BE2C (cell line): ENCODE measurements at places on chromosomes 3 and 15.
A peak's percentile ranks its signal among the peaks of the same experiment; 100 is the strongest.

- no peak for DNase-seq
These were observed 397.7 kb downstream of the GAP43 start for GRCh38 chr3:116020989-116021388.

GRCh38 chr3:173584093-173584837 is 186.7 kb downstream of the NLGN1 start:
- DNase-seq = peak; percentile 16

GRCh38 chr3:4752201-4753072 is 226.8 kb upstream of the BHLHE40 start:
- DNase-seq = no peak

DNA sequence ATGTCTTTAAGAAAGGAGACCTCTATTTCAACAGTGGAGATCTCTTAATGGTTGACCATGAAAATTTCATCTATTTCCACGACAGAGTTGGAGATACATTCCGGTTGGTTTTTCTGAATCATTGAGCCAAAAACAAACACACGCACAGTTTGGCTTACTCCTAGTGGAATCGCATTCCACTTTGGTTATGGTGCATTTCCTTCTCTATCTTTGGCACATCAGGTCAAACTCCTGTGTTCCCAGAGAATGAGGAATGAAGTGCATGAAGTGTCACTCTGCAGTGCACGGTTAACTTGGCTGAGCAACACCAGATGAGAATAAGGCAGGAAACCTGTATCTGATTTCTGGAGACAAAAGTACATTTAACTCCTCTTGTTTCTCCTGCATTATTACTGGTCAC is 38.5 kb downstream of the HDC start:
- no peak for DNase-seq

DNA sequence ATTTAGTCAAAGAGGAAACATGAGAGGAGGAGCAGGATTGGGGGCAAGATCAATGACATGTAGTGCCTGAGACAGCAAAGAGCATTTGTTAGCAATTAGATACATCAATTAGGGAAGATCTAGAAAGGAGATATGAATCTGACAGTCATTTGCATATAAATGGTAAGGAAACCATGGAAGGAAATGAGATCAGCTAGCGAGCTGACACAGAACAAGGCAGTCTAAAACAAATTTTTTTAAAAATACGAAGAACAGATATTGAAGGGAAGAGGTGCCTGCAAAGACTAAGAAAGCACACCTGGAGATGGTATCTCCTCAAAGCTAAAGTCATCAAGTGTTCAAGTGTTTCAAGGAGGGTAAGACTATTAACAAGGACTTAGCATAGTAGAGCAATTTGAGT is 4.6 kb downstream of the EPM2AIP1 start:
- DNase-seq = no peak

DNA sequence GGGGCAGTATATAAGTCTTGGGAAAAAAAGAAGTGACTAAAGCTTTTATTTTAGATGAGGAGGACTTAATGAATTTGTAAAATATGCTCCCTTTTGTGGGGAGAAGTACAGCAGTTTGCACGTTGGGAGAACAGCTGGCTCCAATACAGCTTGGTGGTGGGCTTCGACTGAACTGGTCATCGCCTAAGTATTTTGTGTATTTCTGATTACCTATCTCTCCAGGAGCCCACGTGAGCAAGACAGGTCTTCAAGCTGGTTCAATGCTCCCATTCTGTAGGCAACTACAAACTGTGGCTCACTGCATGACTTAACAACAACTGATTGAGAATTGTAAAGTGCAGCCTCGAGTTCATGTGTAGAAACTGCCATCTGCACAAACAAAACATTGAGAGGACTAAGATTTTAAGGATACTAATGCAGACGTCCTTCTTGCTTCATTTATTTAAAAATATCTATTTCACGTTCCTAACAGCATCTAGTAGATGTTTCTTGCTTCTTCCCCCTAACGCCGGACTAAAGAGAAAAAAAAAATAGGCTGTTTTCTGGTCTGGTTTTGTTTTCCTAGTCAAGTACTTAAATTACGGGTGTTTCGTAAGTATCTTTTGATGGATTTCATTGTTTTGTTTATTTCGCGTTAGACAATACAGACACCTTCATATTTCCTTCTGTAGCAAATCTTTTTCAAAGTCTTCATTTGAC is 1.4 kb upstream of the GREM1 start:
- DNase-seq = no peak

- DNase-seq = no peak
These were observed 48.6 kb upstream of the TEX264 start for GRCh38 chr3:51622413-51622812.

- peak; percentile 94 for DNase-seq
These were observed at the start of gene CFAP92 for GRCh38 chr3:128993461-128994172. Gene CFAP92, minus strand, starts transcription at chr3:128994076. Its CDS starts 772 bp downstream, at chr3:128993304.

DNA sequence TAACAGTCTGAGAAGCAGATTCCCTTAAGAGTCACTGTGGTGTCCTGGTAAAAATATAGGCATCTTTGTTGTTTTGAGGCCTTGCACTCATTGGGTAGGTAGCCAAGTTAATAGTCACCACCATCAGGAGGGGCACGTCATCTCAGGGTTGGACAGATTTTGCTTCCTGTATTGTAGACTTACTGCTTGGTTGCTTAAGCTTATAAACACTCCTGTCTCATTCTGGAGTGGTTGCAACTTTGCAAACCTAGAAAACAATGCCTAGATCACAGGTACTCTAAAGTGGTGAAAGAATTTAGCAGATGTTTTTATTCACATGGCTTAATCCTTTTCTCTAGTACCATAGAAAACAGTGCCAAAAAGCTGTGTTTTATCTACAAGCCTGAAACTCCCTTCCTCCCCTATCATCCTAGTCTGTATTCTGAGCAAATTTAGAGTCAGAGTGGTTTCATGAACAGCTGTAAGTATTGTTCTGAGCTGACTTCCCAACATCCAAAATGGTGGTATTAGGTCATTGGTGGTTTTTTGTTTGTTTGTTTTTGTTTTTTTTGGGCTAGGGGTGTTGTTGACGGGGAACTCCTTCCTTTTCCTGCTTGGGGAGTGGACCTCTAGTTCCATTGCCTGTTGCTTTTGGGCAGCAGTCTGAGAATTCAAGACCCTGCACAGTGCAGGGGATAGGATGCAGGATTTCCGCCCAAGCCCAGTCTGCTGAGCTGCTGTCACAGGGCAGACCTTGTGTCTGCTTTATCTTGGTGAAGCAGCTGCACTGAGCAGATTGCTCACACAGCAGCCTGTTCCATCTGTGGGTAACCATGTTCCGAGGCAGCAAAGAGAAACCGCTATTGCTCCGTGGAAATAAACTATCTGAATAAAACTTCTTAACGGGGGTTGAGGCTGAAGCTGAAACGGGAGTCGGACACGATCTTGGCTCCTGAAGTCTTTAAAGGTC is 202.0 kb downstream of the AKAP13 start:
- peak; percentile 73 for DNase-seq

- DNase-seq = no peak
These were observed 12.9 kb downstream of the LRRC2 start for GRCh38 chr3:46553154-46553553.

GRCh38 chr15:43702174-43702573 is 8.5 kb downstream of the CKMT1A start:
- no peak for DNase-seq

- no peak for DNase-seq
These were observed 67.7 kb upstream of the NR2F2 start for GRCh38 chr15:96262549-96263489.

DNA sequence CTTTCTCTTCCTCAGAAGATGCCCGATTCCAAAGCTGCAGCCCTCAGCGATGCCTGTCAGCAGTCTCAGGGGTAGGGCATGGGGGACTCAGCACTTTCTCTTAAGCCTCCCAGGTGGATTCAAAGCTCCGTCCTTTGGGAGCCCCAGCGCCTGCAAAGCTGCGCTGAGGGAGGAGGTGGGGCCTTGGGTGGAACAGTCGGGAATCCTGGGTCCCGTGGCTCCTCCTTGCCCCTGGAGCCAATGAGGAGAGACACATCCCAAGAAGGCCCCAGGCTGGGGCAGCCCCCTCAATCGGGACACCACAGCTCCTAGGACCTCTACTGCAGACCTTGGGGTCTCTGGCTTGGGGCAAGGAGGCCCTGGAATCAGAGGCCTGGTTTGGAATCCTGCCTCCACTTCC is 227.5 kb upstream of the IGF1R start:
- no peak for DNase-seq

GRCh38 chr15:85757939-85758654 is 36.6 kb downstream of the KLHL25 start:
- DNase-seq = no peak

DNA sequence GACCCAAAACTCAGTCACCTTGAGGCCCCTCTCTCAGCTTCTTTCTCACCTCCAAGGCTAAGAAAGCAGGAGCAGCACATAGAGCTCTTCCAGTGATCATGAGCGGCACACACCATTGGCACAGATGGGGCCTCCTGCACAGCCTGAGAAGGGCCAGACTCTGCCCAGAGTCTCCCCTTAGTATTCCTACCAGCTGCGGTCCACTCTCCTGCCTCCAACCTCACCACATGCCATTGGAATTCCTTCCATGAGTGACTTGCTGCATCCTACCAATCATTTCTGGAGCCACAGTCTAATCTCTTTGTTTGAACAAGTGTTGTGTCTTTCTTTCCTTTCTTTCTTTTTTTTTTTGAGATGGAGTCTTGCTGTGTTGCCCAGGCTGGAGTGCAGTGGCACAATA is 39.3 kb downstream of the CDCP1 start:
- no peak for DNase-seq

DNA sequence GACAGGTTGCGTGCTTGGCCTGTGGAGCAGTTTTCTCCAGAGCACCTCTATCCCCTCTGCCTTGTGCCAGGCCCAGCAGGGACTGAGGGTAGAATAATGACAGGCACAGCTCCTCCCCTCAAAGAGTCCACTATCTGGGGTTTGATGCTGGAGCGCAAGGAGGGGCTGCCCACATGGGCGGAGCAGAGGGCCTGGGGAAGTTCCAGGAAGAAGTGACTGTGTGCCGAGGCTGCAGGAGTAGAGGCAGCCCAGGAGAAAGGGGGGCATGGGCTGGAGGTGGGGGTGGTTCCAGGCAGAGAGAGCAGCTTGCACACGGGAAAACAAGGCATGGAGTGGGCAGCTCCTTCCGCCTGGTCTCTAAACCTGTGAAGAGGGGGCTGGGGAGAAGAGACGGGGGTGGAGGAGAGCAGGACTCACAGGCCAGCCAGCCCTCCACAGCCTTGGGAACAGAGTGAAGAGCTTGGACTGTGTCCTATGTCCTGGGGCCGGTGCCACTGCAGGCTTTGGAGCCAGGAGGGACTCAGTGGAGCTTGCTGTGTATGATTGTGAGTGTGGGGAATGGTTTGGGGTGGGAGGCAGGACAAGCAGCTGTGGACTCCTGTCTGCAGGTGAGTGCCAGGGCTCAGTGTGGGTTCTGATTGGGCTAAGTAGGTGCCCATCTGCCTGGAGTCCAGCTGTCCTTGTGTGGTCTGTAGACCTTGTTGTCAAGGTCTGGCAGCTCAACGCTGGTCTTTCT is 48.1 kb downstream of the APBA2 start:
- no peak for DNase-seq

- DNase-seq = no peak
These were observed 583.3 kb upstream of the PPP2R3A start for GRCh38 chr3:135382188-135382587.

- no peak for DNase-seq
These were observed 622 bp downstream of the NAALADL2 start for GRCh38 chr3:174859756-174860155.

DNA sequence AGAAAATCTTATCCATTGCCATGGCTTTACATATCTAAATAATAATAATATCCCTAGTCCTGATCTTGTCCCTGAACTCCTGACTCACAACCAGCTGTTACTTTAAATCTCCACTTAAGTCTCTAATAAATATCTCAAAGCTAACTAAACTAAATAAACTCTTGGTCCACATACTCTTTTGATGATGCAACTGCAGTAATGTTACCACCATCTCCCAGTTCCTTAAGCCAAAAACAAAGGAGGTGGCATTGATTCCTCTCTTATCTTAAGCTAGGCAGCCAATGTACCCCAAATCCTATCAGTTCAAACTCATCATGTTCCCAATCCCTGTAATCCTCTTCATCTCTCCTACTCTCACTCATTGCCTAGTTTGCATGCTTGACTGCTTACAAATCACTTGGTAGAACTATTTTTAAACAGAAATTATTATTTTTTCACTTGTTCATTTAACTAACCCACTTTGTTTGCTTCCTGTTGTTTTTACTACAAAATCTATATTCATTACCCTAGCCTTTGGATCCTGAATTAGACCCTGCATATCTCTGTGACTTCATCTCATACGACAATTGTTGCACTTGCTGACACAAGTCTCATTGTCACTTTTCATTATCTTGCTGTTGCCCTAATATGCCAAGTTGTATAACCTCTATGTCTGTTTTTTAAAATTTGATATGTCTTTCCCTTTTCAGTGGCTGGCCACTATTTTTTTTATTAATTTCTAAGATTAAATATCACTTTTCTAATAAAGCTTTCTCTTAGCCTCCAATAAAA is 462.2 kb downstream of the ZPLD1 start:
- no peak for DNase-seq

DNA sequence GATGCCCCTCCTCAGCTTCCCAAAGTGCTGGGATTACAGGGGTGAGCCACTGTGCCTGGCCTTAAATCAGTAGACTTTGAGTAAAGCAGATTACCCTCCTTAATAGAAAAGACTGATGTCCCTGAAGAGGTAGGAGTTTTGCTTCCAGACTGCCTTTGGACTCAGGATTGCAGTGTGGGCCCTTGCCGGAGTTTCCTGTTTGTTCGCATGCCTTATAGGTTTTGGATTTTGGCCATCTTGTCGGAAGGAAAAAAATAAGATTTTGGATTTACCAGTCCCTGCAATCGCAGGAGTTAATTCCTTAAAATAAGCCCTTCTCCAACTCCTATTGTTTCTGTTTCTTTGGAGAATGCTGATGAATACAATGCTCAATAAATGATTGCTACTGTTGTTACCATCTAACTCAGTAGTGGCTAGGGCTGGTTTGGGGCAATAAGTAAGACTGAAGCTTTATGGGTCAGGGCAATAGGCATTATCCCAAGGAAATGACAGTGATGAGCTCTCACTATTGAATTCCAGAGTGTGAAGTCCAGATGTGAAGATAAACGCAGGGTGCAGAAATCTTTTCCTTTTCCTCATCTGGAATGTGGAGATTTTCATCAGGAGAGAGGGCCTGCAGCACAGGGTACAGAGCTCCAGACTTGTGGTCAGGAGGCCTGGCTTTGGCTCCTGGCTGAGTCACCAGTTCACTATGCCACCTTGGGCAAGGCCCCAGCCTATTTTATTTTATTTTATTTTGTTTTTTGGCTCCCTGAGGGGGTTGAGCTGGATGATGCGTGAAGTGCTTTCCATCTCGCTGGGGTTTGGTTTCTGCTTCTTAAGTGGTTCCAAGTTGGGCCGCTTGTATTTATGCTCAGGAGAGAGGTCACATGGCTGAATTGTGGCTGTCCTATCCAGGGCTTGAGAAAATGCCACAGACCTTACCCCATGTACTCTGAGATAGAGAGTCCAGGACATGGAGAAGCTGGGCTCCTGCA is 25.3 kb downstream of the FOXL2 start:
- no peak for DNase-seq

DNA sequence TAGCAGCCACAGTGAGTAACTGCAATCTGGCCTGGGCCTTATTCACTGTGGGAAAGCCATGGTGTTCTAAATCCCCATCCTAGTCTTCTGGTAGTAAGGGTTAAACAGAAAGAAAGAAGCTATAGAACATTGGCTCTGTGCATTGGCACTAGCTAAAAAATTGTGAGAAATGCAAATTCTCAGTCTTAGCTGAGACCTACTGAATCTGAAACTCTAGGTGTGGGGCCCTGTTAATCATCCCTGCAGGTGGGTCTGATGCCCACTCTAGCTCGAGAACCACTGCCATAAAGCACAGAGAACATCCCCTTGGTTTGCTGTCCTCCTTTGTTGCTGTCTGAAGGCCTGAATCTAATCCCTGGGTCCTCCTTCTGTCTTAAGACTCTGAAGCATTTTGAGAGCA is 59.3 kb downstream of the MEIS2 start:
- DNase-seq = no peak
